ENCODE measurements at places on chromosomes 5 and 9. TPM values are rescaled to one million over a fixed set of nuclear protein-coding genes. Genes with fewer than 3 reads are reported as not detected.

DNA sequence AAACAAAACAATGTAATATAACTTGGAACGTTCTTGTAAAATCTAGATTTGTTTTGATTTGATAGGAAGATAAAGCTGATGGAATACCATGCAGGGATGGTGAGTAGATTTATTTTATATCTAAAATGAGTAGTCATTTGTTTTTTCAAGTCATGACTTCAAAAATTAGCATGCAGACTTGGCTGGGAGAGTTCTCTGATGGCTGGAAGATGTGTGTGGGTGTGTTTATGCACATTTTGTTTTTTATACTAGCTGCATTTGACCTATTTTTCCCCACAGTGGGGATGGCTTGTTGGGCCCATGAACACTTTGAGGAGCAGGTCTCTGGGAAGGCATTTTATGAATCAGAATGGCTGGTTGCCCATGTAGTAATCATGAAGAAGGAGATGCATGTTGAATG lies 109.2 kb downstream of the MTRR start:
- DNase-seq = no peak

DNA sequence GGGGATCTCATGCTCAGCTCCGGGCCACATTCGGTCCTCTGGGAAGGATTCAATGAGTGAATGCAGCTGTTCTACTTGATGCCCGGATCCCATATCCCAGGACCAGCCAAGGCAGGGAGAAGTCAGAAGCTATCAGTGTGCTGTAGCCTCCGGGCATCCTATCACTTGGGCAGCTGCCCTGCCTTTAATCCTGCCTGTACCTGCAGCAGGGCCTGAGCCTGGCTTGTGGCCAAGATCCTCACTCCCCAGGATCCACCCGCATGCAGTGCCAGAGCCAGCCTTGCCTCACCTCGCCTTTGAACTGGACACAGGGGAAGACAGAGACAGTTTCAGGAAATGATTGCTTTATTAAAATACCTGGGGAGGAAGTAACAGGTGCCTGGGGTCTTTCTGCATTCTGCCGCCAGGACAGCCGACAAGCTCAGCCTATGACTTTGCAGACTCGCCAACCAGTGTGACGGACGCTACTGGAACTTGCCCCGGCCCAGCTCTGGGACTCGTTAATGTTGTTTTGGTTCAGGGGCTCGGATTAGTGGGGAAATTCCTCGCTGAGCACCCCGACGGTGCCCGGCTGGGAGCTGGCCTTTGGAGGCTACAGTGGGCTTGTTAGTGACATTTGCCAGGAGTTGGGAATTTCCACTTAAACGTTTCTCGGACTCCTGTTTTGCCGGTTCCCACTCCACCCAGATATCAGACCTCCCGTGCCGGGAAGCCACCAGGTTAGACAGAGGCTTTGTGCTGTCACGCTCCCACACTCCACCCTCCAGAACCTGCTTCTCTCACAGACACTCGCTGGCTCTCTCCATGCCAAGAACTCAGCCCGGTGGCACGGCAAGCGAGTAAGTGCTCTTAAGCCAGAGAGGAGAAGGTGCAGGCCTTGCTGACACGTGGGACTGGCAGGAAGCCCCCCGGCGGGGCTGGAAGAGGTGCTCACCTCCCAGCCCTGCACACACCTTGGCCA lies 721 bp downstream of the PTGES start:
- DNase-seq = peak; percentile 54

GRCh38 chr9:135269912-135270830 lies 182.7 kb downstream of the OLFM1 start:
- no peak for DNase-seq

GRCh38 chr5:134879456-134879855 lies 5.3 kb downstream of the TXNDC15 start:
- no peak for DNase-seq

- DNase-seq = no peak
Observed at GRCh38 chr9:28650327-28650726, 1077.0 kb upstream of the C9orf72 start.

The FBXL7 gene
- 4.1 TPM for total RNA-seq

DNA sequence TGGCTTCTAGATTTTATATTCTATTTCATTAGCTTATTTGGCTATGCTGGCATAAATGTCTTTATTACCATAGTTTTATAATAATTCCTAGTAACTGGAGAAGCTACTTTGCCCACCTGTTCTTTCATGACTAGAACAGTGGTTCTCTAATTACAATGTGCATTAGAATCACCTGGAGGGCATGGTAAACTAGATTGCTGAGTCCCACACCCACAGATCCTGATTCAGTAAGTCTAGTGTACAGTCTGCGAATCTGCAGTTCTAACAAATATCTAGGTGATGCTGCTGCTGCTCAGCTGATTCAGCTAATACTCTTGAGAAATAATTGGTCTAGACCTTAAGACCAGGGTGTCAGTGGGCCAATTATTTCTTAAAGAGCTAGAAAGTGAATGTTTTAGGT lies 35.5 kb downstream of the RNF38 start:
- DNase-seq = no peak

The TAF11L10 gene
- total RNA-seq = not detected

DNA sequence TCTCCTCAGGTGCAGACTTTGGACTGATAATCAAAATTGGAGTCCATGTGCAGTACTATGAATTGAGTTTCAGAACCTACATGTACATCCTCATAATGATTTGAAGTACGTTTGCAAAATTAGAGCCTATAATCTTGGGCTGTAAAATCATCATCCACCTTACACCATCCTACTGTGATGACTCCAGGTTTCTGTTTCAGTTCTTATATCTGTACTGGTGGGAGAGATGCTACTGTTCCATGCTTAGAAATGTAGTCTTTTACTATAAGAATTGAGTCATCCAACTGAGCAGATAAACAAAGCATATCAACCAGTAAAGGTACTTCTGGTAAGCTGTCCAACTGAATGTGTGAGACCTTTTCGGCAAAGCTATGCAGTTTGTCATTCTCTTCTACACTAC lies 586.3 kb upstream of the FAM174A start:
- DNase-seq = no peak

The KCNN2 gene
- total RNA-seq = 9.4 TPM

DNA sequence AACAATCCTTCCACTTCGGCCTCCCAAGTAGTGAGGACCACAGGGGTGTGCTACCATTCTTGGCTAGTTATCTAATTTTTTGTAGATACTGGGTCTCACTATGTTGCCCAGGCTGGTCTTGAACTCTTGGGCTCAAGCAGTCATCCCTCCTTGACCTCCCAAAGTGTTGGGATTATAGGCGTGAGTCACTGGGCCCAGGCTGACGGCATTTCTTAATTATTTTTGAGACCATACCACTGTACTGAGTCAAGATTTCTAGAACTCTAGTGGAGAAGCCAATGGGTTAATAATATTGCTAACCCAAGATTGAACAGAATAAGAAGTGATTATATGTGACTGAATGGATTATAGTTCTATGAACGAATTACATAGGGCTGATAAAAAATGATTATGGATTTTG lies 66.7 kb downstream of the TARS1 start:
- DNase-seq = no peak

DNA sequence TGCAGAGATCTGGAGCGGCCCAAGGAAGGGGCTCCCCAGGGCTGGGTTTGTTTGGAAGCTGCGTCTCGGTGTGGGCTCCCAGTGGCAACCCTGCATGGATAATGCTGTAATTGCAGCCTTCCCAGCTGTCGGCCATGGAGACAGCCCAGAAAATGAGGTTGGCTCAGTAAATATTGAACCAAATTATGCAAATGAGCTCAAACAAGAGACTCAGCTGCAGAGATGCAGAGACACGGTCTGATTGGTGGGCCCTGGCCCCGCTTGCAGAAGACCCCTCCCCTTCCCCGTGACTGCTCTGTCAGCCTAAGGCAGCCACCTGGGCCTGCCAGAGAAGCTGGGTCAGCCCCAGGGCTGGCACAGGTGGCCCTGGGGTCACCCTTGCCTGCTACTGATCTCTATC lies 75.9 kb downstream of the RAD23B start:
- DNase-seq = no peak

DNA sequence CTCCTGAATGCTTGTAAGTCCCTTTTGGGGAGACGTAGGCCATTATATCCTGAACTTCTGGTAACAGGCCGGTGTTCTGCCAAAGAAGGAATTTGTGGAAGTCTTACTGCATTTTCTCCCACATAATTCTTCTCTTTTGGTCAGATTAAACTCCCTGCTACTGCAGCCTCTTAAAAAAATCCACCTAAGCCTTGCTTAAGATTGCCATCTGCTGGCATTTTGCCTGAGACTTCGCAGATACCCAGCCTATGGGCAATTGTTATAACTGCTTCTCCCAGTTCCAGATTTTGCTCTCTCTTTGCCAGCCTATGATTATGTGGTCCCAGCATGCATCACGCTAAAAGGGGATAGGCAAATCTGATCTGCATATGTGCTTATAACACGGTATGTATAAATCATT lies 391.6 kb upstream of the CHD1 start:
- peak; percentile 31 for DNase-seq

The CFAP77 gene
- not detected for total RNA-seq

- no peak for DNase-seq
Observed at GRCh38 chr5:173245319-173246134, 10.5 kb upstream of the NKX2-5 start.

GRCh38 chr9:123228967-123229366 lies 39.4 kb downstream of the STRBP start:
- peak; percentile 5 for DNase-seq

The CARTPT gene
- total RNA-seq = not detected

GRCh38 chr9:110919609-110920008 lies 118.7 kb downstream of the LPAR1 start:
- peak; percentile 31 for DNase-seq

DNA sequence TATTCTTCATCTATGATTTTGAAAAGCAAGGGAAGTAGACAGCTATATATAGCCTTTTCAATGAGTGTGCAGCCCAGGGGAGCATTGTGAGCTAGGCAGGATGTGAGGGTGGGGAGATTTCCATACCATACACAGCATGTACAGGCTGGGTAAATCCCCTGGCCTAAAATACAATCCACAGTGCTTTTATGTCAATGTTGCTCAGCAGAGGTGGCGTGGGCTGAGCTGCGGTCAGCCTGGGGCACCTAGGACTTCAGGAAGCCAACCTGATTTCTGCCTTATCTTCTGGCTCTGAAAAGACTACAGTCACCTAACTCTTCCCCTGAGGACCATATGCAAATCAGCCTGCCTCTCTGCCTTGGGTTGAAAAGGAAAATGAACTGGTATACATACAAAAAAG lies 6.3 kb upstream of the GARIN3 start:
- DNase-seq = peak; percentile 72

DNA sequence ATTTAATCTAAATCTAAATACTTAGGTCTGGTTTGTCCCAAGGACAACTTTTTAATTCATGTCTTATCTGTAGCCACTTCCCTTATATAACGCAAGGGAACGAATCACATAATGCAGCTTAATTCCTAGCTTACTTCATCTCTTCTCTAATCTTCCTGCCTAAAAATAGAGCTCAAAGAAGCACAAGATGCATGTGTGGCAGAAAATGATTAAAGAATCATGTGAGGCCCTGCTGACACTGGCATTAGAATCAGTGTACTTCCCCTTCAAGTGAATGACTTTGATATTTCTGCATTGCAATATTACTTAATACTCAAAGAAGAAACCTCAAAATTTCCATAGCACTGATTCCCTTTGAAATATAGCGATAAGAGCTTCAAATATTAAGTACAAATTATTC lies 317.9 kb upstream of the FTMT start:
- no peak for DNase-seq

DNA sequence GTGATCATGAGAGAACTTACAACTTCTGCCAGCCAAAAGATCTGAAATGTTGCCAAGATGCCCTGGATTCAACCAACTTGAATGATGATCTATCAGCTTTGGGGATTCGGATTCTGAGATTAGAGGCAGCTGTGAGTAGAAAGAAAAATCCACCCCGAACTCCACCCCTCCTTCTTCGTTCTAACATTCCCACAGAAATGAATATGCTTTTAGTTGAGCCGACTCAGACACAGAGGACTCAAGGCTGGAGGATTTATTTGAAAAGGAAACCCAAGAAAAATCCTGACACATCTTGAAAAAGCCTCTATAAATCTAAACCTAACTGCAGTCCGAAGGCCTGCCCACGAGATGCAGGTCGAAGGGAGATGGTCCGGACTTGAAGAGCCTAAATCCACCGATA lies 275.0 kb downstream of the GAS1 start:
- no peak for DNase-seq

DNA sequence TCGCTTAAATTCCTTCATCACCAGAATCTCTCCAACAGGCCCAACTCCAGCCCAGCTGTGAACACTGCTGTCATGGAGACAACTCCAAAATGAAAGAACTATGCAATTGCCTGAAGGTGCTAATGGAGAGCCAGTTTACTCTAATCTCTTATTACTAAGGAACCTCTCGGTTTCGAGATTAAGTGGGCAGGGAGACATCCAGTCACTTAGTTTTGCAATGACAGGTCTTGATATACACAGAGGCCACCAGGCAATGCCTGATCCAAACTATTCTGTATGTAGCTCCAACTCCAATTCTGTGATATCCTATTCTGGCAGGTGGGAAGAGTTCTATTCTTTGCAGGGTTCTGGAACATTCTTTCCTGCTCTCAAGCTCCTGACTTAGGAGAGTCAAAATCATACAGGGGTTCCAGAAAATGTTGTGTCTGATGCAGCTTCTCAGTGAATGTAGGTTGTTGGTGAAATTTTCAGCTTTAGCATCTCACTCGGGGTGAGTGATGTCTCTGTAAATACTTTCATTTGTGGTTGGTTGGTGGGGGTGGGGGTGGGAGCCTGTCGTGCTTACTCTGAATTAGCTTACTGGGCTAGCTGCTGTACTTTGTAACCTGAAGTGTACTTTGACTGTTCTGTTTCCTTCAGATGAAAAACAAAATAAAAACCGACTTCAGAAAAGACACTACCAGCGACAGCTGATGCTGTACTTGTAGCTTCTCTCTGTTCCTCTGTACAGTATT lies 170.9 kb downstream of the PALM2AKAP2 start:
- DNase-seq = no peak

The HACD4 gene
- total RNA-seq = 5.9 TPM

DNA sequence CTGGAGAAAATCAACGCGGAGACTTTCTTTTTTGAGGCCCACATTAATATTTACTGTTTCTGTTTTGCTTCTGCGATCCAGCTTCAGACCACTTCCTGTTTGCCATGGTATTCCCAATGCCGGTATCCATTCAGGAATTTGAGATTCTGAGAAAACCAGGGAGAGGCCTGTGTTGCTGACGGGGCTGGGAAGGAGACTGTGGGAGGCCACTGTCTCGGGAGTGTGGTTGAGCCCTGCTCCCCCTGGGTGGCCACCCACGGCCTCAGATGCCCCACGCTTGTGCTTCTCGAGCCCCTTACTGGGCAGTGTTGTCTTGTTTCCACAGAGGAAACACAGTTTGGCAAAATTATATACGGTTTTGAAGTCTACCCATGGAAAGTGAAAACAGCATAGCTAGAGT lies 403.6 kb upstream of the IRX2 start:
- no peak for DNase-seq

The MLANA gene
- total RNA-seq = not detected

- no peak for DNase-seq
Observed at GRCh38 chr9:81312346-81312745, 377.0 kb downstream of the TLE1 start.

DNA sequence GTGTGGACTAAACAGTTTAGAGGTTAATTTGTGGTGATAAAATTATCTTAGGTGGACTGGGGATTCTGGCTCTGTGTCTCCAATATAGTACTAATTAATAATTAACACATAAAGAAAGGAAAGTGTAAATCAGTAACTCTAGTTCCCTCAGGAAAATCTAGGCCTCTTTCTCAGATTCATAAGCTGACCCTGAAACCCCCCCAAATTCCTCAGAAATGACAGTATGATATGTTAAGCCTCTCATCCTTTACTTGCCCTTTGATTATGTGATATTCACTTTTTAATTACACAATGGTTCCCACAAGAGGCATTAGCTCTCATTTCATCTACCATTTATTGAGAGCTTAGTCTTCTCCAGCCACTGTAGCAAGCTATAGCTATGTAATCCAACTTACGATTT lies 636.2 kb upstream of the SEMA6A start:
- no peak for DNase-seq

Data from stomach (tissue), 19 donors.